Hematopoietic multipotent progenitor cell treated with erythropoietin and hydrocortisone succinate and interleukin-3 and kit ligand, for 4 days (in vitro differentiated cells): ENCODE measurements at places on chromosomes 13 and 19.
A peak's percentile ranks its signal among the peaks of the same experiment; 100 is the strongest.

DNA sequence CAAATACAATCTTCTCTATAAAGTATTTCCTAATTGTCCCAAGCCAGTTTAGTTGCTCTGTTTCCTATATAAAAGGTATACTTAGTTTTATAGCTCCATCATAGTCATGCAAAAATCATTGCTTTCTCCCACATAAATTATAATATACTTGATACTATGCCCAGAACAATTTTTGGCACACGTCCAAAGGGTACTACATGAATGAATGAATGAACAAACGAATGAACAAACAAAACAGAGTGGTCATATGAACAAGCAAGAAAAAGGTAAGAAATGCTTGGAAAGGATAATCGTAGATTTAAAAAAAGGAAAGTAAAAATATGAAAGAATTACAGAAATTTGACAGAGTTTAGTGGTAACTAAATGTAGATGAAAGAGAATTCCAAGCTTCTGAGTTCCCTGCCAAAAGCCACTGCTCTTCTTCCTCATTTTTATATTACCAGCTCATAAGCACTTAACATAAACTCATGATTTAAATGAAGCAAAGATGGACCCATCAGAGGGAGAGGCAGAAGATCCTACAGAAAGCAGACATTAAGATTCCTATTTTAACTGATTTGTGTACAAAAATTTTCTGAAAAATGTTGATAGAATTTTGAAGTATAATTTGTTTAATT, 123.2 kb downstream of the ENOX1 start:
- DNase-seq: no peak

DNA sequence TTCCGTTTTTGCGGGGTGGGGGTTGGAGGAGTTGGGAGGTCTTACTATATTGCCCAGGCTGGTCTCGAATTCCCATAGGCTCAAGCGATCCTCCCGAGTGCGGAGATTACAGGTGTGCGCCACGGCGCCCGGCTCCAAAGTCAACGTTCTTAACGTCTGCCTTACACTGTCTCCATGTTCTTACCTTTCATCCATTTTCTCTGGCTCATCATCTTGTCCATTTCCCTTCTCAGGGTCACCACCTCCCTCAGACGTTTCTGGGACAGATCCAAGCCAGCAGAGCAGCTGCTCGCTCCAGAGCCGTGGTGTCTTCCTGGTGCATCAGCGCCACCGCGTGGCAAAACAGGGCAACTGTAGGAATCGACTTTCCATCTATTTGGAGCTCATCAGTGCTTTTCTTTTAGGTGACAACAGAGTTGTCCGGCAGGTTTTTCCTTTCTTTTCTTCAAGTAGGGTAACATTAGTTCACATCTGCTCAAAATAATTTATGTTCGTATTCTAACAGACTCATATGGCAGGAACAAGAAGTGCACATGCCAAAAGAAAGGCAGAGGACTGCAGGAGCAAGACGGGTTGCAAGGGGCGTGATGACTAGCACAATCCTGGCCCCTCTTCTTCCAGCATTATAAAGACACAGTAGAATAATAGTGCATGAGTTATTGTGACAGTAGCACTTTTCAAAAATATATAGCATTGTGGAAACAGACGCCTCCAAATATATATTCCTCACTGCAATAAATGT, 103.1 kb upstream of the ABCC4 start:
- DNase-seq: peak; percentile 91

DNA sequence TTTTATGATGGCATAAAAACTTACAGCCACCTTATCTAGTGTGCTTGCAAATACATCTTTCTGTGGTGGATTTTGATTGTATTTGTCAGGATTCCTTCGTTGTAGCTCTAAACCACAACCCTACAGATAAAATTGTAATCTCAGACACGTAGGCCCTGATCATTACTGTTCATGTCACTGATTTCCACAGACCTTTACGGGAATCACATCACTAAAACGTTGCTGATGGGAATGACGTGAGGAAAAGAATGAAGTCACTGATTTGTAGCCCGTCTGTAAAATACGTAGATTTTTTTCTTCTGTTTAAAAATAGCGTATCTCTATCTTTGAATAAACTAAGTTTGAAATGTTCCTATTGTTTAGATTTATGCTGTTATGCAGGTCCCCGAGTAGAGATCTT, 399.2 kb downstream of the MYO16 start:
- DNase-seq: no peak

GRCh38 chr13:28684257-28684656, 25.3 kb downstream of the POMP start:
- peak; percentile 12 for DNase-seq

GRCh38 chr19:48741129-48741999, 954 bp upstream of the RASIP1 start:
- peak; percentile 89 for DNase-seq

DNA sequence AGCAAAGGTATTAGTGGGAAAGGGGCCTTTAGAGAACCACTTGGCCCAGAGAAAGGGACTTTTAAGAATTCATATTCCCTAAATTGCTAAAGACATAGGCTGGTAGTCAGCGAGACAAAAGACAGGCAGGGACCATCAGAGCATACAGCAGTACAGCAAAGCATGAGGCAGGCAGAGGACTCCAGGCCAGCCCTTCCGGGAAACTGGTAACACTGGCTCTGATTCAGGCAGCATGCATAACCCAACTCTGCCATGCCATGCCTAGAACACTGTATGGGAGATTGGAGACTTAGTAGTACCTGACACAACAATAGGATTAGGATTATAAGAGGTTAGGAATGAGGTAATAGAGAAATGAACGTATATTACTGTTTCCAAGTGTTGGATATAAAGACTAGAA, 34.9 kb downstream of the CAB39L start:
- DNase-seq: no peak

DNA sequence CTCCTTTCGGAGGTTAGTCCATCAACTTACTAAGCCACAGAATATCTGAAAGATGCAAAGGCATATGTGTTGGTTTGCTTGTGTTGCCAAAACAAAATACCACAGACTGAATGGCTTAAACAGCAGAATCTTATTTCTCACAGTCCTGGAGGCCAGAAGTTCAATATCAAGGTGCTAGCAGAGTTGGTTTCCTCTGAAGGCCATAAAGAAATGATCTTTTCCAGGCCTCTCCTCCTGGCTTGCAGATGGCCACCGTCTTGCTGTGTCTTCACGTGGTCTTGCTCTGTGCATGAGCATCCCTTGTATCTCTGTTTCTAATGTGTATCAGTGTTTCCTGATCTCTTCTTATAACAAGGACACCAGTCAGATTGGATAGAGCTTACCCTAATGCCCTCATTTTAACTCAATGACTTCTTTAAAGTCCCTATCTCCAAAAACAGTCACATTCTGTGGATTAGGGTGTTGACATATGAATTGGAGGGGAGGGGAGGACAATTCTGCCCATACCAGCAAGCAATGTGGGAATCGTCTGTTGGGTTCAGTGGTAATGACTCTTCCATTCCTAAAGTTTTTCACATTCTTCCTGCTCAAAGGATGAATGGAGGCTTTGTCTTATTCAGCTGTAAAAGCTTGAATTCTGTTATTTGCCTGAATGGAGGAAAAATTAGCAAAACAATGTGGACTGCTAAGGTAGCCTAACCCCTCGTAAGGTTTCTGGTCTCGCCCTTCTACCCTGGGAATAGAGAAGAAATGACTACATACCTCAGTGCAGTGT, 715.7 kb downstream of the DIAPH3 start:
- DNase-seq: no peak

GRCh38 chr13:82565201-82565600, 1317.1 kb downstream of the SLITRK1 start:
- DNase-seq: peak; percentile 89

- DNase-seq: no peak
Measured at GRCh38 chr13:112652512-112653070, 37.2 kb upstream of the ATP11A start.

- no peak for DNase-seq
Measured at GRCh38 chr19:34481861-34482379, 362 bp downstream of the WTIP start.

GRCh38 chr13:111265701-111266035, 54.8 kb upstream of the TEX29 start:
- DNase-seq: no peak

- no peak for DNase-seq
Measured at GRCh38 chr13:63438951-63439350, 2023.3 kb upstream of the PCDH20 start.

- DNase-seq: no peak
Measured at GRCh38 chr13:112602189-112602588, 14.2 kb upstream of the TUBGCP3 start.

GRCh38 chr13:110185696-110186095, 121.3 kb downstream of the COL4A1 start:
- DNase-seq: no peak

DNA sequence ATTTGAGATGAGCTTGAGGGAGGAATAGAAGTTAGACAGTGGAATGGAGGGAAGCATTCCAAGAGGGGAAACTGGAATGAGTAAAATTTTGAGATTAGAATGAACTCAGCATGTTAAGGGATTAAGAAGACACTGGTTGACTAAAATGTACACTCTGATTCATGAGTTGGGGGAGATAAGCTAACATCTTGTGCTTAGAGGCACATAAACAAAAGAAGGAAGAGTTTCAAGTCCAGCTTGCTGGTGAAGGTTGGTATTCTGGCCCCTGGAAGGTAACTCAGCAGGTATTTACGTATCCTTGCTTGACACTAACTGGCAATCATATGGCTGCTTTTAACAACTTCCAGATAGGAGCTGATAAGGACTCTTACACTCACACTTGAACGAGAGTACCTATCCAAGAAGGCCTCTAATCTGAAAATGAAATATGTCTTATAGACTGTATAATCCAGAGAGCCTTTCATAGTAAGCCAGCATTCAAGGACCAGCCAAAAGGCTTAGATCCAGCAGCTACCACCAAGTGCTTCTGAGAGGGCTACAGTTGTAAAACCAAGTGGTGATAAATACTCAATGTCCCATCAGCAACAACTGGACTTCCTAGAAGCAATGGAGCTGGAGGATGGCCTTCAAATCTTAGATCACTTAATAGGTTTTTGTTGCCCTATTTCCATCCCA, 149.7 kb upstream of the SERP2 start:
- DNase-seq: no peak

GRCh38 chr13:78078168-78078567, 159.5 kb upstream of the EDNRB start:
- DNase-seq: no peak

DNA sequence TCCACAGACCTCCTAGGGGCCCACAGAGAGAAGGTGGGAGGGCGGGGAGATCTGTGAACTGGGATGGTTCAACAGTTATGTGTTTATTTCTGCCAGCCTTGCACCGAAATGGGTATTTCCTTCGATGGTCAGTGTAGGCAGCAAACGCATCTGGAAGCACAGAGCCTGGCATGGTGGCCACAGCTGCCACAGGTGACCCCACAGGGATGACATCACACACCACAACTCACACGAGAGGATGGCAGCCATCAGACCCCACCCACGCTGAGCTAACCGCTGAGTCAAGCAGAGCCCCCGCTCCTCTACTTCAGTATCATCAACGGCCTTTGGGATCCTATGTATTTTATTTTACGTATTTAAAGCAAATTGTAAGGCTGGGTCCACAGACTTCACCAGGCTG, 37.4 kb downstream of the NAXD start:
- DNase-seq: no peak

GRCh38 chr13:41122838-41123237, 9.8 kb downstream of the KBTBD6 start:
- no peak for DNase-seq

GRCh38 chr13:34176633-34177032, 358.7 kb downstream of the RFC3 start:
- DNase-seq: no peak

DNA sequence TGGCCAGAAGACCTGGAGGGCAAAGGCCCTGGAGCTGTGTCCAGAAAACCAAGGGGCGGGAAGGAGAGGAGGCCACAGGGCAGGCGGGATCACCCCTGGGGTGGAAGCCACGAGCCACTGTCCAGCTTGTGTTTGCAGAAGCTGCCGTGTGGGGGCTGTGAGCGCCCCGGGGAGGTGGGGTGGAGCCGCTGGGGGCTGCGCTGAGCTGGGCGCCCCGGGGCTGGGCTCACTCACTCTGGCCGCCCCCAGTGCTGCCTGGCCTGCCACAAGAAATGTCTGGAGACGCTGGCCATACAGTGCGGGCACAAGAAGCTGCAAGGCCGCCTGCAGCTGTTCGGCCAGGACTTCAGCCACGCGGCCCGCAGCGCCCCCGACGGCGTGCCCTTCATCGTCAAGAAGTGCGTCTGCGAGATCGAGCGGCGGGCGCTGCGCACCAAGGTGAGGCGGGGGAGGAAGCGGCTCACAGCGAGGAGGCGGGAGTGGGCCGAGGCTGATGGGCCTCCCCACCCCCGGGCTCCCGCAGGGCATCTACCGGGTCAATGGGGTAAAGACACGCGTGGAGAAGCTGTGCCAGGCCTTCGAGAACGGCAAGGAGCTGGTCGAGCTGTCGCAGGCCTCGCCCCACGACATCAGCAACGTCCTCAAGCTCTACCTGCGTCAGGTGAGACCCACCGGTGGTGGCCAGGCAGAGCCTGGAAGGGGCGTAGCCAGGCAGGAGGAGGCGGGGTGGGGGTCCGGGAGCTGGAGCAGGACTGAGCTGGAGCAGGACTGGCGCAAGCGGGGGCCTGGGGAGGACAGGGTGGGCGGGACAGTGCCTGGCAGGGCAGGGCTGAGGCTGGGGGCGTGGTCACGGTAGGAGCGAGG, 13.6 kb downstream of the POLR2E start:
- no peak for DNase-seq

DNA sequence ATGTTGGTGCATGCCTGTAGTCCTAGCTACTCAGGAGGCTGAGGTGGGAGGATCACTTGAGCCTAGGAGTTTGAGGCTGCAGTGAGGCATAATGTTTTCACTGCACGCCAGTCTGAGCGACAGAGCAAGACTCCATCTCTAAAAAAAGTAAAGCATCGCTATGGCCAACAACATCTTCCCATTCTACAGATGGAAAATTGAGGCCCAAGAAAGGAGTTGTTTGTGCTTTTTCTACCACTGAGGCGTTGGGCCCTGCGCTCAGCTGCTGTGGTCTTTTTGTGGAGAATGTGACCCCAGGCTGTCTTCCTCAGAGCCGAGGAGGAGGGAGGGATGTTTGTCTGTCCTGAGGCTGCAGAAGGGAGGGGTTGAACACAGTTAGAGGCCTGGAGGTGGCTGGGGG, 485 bp upstream of the C5AR2 start:
- DNase-seq: no peak

DNA sequence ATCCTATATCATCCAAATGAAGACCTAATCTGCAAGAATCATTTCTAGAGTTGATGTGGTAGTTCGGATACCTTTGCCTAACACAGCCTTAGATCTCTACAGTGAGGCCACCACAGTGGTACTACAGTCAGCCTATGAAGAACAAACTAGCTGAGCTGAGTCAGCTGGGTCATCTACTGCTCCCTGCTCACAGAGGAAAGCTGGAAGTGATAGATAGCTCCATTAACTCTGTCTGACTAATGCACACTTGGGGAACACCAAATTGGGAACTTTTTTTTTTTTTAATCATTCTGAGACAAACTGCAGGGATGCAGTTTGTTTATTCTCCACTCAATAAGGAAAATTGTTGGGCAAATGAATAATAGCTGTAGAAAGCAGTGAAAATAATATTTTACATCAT, 1160.6 kb downstream of the PCDH9 start:
- DNase-seq: peak; percentile 17

DNA sequence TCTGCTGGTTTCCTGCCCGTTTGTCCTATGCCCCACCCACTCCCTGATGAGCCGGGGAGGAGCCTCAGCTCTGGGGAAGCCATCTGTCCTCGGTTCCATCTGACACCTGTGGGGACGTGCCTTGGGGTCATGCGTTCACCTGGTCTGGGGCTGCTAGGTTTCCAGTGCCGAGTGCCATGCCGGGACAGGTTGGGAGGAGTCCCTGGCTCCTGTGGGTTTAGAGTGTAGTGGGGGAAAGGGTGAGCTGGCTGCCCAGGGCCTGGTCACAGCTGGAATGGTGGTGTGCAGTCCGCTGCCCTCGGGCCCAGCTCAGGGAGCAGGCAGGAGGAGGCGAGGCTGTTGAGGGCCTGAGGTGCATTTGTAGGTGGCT, 2.5 kb downstream of the KDM4B start:
- DNase-seq: peak; percentile 57
